ENCODE measurements at places on chromosomes 5 and 9.
A peak's percentile ranks its signal among the peaks of the same experiment; 100 is the strongest.

DNA sequence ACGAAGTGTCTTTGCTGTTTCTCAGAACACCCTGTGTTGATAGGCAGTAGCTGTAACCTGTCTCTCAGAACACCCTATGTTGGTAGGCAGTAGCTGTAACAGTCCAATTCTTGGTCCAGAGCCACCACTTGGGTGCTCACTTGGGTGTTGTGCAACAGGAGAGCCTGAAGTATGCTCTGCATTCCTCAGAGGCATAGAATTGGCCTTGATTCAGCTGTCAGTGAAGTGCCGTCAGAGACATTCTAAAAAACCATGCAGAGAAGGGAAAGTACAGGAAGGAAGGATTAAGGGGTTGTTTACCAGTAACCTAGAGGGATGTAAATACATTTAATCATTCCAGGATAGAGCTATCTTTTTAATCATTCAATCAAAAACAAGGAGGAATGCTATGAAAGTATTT is 231.2 kb downstream of the ARRDC3 start:
- DNase-seq: peak; percentile 66

DNA sequence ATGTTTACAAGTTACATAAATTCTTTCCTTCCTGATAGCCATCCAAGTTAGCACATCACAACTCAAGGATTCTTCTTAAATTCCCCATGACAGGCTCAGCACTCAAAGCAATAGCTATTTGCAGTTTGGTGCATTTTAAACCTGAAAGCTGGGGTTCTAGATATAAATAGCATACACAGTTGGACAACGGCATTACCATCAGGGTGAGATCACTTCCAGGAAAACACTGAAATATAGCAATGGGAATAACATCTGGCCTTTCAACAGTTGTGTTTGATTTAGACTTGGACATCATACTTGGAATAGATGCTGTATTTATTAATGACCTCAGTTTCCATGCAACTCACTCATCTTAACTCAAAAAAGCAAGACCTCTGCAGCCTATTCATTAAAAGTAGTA is 24.7 kb upstream of the LECT2 start:
- DNase-seq: peak; percentile 63

DNA sequence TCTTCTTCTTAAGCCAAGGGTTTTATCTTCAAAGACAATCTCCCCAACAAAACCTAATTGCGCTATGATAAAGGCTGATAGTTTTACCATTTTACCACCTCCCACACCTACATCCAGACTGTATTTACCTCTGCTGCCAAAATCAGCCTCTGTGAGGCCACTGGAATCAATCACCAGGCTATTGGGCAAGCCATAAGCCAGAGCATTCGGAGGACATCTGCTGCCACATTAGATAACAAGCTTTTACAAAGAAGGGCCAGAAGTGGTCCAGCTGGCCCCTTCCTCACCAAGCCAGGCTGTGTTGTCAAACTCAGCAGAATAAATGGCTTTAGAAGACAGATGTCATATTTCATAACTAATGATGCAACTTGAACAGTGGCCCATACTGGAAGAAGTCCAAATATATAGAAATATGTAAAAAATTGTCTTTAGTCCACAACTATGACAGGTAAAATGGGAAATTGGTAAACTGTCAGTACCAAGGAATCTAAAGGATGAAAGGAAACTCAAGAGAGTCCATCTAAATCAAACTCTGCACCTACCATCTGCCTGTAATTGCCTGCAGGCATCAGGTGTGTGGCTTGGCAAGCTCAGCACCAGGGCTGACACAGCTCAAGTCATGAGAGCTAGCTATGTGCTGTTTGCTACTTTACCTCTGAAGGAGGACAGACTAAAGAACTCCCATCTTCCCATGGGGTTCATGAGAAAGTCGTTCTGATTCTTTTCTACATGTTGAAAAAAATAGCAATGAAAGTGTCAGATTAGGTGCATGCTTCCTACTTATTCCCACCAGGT is 16.1 kb downstream of the SLC45A2 start:
- no peak for DNase-seq

- DNase-seq: no peak
Measured at GRCh38 chr5:169301986-169302385, 1.0 kb upstream of the SLIT3 start.

DNA sequence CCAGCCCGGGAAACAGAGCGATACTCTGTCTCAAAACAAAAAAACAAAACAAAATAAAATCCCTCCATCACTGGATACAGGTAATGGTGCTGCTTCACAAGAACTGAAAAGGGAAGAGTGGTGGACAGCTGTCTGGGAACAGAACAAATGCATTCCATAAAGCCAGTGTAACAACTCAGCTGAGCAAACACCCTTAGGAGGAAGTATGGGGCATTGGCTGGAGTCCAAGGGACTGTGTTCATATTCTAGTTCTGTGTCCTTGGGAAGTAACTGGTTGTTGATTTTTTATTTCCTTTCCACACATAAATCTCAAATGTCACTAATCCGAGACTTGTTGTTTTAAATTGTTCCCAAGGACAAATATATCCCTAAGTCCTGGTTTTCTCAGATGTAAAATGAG is 38.3 kb downstream of the HTR1A start:
- no peak for DNase-seq

- DNase-seq: no peak
Measured at GRCh38 chr5:149439899-149440542, 60.9 kb upstream of the IL17B start.

GRCh38 chr9:105270711-105271110 is 26.3 kb downstream of the SLC44A1 start:
- DNase-seq: no peak

GRCh38 chr9:37206121-37206620 is 85.8 kb downstream of the ZCCHC7 start:
- DNase-seq: no peak

DNA sequence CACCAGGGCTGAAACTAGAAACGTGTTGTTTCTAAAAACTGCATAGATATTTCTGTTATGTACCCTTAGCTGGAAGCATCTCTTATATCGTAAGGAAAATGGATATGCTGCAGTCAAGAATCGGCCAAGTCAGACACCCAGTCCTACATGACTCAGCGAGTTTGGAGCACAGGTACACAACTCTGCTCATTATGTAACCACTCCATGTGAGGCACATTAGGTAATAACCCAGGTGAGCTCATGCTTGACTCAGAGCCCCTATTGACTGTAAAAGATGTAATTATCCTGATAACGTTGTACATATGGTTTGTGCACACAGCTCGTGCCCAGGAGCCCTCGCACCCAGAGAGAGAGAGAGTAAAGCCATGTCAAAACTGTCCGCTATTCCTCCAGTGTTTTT is 593.7 kb upstream of the ACO1 start:
- no peak for DNase-seq

GRCh38 chr5:140094889-140095288 is 19.0 kb upstream of the PURA start:
- no peak for DNase-seq

- no peak for DNase-seq
Measured at GRCh38 chr5:177565046-177565445, 10.7 kb upstream of the FAM193B start.

GRCh38 chr5:146378986-146379385 is 40.3 kb downstream of the POU4F3 start:
- no peak for DNase-seq

DNA sequence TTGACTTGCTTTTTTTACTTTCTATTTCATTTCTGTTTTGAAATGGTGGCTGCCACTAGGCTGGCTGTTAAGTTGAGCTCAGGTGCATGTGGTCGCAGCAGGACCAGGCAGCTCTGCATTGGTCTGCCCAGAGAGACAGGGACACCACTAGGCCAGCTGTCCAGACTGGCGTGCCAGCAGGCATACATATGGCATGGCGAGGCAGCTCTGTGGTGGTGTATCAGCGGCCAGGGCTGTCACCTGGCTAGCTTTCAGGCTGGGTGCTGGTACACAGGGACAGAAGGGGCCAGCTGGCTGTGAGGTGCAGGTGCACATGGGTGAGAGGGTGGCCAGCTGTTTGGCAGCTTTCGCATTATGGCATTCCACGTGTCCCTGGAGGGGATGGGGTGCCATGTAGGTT is 654.0 kb upstream of the ACO1 start:
- DNase-seq: no peak

DNA sequence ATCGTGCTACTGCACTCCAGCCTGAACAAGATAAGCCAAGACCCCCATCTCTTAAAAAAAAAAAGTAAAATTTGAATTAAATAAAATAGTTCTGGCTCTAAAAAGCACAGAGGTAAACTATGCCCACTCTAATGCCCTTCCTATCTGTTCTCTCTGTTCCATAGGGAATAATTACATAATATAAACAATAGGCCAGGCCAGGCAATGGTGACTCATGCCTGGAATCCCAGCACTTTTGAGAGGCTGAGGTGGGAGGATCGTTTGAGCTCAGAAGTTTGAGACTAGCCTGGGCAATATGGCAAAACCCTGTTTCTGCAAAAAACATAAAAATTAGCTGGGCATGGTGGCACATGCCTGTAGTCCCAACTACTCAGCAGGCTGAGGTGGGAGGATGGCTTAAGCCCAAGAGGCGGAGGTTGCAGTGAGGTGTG is 47.4 kb downstream of the MYO10 start:
- DNase-seq: no peak

- no peak for DNase-seq
Measured at GRCh38 chr5:136058972-136059354, 30.2 kb downstream of the TGFBI start.

GRCh38 chr9:27880156-27880555 is 306.9 kb upstream of the C9orf72 start:
- DNase-seq: no peak

DNA sequence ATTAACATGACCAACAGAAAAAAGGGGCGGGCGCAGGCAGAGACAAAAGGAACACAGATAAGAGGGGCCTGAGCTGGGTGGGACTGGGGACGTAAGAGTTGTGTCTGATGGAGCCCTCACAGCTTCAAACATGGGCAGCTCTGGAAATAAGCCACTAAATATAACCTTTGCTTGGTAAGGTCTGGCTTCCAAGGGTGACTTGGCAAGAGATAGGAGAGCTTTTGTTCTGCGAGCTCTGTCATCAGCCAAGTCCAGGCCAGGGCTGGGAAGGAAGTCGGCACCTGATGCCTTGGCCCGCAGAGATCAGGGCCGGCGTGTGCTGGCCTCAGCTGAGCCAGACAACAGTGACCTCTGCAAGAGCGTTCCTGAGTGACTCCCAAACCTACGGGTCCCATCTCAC is 11.8 kb downstream of the TRUB2 start:
- no peak for DNase-seq

- no peak for DNase-seq
Measured at GRCh38 chr5:143573568-143574170, 170.2 kb upstream of the NR3C1 start.

DNA sequence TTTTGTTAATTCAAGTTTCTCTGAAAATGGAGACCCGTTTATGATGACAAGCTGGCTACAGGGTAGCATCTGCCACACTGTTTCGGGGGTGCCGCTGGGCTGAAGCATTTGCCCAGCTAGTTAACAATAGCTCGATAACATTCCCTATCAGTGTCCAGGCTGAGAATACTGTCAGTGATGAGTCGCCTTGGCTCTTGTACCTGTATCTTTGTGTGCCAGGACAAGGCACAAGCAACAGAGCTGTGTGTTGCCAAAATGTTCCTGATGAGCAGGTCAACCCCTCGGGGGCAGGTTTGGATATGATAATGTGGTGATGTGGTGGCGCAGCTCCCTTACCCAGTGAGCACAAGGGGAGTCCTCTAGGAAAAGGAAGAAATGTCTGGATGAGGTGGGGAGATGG is 7.0 kb downstream of the TGFBI start:
- DNase-seq: no peak

DNA sequence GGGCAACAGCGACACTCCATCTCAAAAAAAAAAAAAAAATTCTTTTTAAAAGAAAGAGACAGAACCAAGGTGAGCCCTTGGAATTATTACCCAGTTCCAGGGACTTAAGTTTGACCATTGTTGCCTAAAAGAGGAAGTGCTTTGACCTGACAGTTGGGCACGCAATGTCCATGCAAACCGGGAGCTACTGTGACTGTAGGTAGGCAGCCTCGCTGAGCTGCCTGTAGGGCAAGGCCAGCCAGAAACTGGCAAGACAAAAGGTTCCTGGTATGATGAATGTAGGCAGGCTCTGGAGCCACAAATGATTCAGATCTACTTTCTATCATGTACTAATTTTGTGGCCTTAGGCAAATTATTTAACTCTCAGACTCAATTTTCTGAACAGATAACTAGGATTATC is 334.8 kb upstream of the ZNF462 start:
- no peak for DNase-seq

GRCh38 chr5:67244345-67244793 is 47.8 kb upstream of the CD180 start:
- DNase-seq: no peak

GRCh38 chr9:18793122-18793521 is 239.9 kb downstream of the SAXO1 start:
- DNase-seq: no peak

DNA sequence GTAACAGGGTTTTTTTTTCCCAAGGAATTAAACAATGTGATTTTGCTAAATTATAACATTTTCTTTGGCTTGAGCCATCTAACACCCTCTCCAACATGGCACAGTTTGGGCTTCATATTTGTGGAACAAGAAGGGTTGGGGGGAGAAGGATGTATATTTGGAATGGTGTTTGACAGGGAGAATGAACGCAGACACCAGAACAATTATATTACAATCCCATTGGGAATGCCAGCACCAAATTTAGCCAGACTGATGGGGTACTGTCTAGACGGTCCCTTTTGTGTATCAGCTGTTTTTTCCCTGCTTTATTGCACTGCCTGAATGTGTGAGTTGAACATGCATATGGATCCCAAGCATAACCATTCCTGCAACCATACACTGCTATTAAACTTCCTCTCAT is 130.9 kb upstream of the TMEM161B start:
- DNase-seq: no peak

- DNase-seq: no peak
Measured at GRCh38 chr5:137602721-137603273, 103.7 kb upstream of the SPOCK1 start.

GRCh38 chr5:42807722-42808447 is 3.8 kb downstream of the SELENOP start:
- DNase-seq: no peak

- no peak for DNase-seq
Measured at GRCh38 chr5:39302472-39302871, 61.8 kb downstream of the C9 start.

DNA sequence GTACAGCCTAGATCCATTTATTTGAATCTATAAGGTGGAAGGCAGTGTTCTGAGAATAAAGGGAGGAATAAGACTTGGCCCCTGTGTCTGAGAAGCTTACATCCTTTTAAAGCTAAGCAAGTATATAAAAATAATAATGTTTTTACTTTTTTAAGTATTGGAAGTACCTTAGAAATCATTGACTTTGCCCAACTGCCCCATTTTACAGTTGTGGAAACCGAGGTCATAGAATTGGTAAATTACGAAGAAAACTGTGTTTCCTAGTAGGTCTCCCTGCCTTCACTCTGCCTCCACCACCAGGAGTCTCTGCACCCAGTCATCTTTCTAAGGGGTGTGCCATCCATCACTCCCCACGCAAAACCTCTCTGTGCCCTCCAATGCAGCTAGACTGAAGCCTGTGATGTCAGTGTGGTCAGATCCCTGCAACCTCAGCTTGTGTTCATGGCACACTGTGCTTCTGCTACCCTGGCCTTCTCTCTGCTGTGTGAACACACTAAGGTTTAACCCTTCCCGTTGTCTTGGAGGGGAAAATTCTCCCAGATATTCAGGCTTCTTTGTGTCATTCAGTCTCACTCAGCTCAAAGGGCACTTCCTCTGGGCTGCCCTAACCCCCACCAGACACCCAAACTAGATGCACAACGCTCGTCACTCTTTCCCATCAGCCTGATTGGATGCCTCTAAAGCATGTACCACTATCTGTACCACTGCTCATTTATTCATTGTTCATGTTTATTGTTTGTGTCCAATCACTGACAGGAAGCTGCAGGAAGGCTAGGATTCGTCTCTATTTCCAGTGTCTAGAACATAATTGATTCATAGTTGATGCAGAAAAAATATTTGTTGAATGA is 18.2 kb downstream of the ADRB2 start:
- no peak for DNase-seq

Data from AG20443 (cell line).